GM04504 (cell line): ENCODE measurements at places on chromosomes 5 and 9.

DNA sequence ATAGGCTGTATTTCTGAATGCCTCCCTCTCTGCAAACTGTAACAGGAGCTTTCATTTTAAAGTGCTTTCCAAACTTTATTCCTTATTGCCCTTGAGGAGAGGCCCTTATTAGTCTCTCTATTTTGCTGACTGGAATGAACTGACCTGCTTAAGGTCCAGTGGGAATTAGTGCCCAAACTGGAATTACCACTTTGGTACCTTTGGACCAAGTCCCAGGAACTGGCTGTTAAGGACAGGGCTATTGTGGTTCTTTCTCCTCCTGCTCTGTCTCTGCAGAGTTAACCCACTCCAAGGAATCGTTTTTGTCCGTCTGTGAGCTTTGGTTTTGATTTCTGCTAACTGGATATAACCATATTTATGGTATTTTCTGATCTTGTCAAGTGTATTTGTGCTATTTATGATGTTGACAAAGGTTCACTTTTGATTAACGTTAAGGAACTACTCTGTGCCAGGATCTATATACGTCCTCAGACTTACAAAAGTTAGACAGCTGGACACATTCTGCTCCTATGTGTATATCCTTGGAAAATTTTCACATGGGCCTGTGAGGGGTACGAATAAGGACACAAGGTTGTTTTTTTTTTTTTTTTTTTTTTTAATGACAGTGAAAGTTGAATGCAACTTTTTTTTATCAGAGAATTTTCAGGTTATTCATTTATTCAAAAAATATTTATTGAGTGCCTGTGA is 189.1 kb upstream of the ANKRD55 start:
- no peak for DNase-seq

- DNase-seq = no peak
Measured at GRCh38 chr5:87421307-87421706, 8.6 kb upstream of the CCNH start.

DNA sequence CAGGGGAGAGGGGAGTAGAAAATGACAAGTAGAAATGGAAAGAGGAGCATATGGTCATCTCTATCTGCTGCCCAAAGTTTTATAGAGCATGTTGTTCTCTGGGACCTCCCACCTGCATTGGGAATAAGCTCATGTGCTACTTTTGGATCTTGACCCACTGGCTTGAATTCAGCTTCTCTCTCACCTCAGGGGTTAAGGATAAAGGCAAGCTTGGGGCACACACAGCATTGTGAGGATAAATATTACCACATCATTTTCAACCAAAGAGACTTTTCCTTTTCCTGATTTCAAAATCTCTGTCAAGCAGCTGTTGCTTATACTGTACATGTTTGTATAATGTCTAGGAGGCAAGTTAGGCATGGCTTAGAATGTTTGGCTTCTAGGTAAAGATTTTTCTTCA is 16.6 kb downstream of the ATP10B start:
- no peak for DNase-seq

DNA sequence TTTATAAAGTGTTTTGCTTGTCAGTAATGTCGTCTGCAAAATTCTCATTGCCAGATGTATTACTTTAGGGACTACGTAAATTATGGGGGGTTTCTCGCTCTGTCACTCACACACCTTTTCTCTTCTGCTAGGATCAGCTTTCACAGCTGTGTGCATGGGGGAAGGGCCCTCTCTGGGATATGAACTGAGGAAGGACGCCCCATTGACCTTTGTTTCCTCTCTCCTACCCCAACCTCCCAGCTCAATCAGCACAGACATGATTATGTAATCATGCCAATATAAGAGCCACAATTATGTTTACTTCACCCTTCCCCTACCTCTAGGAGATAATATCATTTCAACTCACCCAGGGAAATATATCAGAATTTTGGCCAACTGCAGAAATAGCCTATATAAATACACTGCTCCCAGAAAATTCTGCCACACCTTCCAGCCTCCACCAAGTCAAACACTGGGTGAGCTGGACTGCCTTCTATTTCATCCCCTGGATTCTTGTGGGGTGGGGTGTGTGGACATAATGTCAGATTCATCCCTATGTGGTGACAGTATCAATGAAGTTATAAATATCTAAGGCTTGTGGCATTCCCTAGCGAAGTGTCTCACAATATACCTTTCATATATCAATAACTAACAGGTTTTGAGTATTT is 12.6 kb upstream of the SEMA5A start:
- DNase-seq = no peak

GRCh38 chr9:115640887-115641286 is 512.7 kb upstream of the PAPPA start:
- no peak for DNase-seq

GRCh38 chr5:122749886-122750285 is 25.0 kb upstream of the SNX2 start:
- DNase-seq = no peak

GRCh38 chr5:31944684-31945445 is 229.3 kb downstream of the GOLPH3 start:
- no peak for DNase-seq

GRCh38 chr5:159273923-159274322 is 10.8 kb downstream of the UBLCP1 start:
- DNase-seq = no peak

- no peak for DNase-seq
Measured at GRCh38 chr9:134985451-134985850, 67.7 kb upstream of the FCN1 start.

DNA sequence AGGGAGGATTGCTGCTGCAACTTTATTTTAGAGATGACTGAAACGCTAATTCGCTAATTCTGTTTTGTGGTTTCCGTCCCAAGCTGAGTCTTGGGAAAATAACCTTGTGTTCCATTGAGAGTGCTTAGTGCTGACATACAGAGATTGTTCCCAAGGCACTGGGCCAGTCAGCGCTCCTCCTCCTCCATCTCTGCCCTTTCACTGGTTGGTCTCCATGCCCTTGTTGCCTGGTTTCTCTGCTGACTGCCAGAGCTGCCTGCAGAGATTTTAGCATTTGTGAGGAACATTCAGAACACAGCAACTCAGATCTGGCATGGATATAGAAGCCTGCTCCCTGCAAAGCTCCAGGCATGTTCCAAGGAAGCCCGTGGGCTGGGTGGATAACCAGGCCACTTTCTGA is 126.0 kb upstream of the IRX2 start:
- no peak for DNase-seq

GRCh38 chr9:127886401-127886972 is 9.0 kb upstream of the AK1 start:
- no peak for DNase-seq

GRCh38 chr5:127885176-127885575 is 182.0 kb downstream of the CCDC192 start:
- DNase-seq = no peak

DNA sequence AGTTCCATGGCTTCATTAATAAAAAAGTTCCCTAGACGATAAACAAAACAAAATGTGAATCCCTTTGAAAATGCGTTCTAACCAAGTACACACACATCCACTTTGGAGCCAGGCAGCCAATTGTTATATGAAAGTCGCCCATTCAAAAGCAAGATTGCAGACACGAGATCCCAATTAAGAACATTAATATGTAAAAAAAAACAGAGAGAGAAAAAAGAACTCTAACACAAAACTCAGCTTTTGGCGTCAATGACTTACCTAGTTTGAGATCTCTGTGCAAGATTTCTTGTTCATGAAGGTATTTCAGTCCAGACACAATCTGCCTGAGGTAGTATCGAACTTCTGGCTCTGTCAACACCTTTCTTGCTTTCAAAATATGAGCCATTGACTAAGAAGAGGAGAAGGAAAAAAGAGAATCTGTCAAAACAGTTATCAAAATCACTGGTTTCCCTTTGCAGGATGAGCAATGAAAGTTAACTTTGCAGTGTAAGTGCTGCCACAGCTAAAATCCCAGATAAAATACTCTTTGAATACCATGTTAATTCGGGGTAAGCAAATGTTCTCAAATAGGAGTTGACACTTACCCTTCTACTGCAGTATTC is 1.6 kb downstream of the PLK2 start:
- no peak for DNase-seq

- DNase-seq = no peak
Measured at GRCh38 chr9:89978185-89978584, 373.4 kb downstream of the GADD45G start.

GRCh38 chr5:140073296-140073695 is 30.2 kb upstream of the NRG2 start:
- no peak for DNase-seq

DNA sequence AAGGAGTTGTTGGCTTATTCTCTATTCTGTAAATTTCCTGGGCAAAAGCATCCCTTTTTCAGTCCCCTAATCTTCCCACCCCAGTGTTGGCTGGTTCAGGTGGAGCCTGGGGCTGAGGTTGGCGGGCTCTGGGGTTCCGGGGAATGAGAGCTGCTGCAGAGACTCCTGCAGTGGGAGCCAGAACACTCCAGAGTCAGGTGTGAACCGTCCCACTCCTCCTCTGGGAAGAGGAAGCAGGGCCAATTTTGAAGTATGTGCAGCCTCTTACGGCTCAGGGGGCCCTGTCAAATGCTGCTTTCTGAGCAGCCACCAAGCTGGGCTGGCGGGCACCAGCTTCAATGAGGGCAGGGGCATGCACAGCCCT is 42.8 kb downstream of the JADE2 start:
- DNase-seq = no peak

DNA sequence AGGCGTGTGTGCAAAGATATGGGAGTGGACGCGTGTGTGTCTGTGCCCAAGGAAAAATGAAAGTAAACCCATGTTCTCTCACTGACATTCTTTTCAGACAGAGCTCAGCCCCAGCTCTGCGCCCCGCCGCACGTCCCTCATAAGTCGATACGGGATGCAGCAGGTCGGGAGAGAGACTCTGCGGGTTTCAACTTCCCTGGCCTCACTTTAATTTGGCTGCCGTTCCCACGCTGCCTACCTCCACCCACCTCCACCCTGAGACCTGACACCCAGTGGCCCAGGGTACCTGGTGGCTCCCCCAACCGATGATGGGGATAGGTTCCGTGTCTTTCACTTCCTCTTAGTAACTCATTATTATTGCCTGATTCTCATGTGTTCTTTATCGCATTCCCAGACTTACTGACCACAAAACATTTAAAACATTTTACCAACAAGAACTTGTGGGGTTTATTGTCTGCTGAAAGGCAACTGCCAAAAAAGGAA is 19.4 kb downstream of the LHX2 start:
- no peak for DNase-seq

DNA sequence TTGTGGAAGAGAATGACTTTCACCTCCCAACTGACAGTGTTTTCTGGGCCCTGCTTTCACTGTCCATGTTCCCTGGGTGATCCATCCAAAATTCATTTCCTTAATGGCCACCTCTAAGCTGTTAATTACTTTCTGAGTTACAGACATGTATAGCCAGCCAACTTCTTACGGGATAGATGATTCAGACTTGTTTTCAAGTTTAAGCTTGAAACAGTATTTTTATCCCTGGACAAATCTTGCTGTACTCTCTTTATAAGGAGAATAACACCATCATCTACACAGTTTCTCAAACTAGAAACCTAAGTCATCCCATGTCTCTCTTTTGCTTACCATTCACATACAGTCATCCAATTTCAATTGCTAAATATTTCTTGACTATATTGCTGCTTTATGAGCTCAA is 6.9 kb downstream of the FAM174A start:
- DNase-seq = no peak

DNA sequence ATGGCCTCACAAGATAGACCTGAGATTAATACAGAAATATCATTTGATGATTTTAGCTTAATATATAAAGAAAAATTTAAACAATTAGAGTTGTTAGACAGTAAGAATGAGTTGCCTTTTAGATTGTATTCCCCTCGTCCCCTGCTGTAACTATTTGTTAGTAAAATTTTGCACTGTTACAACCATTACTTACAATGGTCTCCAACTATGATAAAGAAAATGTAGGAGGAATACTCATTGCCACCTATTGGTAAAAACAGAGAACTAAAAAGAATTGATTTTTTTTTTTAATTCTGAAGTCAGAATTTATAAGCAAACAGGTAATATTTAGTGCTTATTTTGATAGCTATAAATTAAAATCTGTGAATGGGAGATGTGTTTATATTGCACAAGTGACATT is 937.6 kb downstream of the TLE4 start:
- DNase-seq = no peak

- DNase-seq = no peak
Measured at GRCh38 chr9:108973895-108974294, 39.4 kb downstream of the CTNNAL1 start.

DNA sequence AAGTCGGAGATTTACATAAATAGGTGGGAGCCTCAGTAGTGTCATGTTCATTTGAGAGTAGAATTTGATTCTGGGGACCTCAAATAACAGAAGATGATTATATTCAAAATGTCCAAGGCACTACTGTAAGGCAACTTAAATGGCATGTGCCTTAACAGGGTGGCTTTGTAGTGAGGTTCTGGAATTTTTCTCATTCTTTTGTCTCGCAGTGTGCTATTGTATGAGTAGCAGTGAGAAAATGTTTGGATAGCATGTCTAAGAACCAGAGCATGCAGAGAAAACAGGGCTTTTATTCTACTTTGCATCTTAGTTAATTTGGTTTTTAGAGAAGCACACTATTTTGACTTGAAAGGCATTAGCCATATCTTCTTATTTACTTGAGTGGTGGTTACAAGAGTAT is 25.0 kb downstream of the MAST4 start:
- DNase-seq = no peak

DNA sequence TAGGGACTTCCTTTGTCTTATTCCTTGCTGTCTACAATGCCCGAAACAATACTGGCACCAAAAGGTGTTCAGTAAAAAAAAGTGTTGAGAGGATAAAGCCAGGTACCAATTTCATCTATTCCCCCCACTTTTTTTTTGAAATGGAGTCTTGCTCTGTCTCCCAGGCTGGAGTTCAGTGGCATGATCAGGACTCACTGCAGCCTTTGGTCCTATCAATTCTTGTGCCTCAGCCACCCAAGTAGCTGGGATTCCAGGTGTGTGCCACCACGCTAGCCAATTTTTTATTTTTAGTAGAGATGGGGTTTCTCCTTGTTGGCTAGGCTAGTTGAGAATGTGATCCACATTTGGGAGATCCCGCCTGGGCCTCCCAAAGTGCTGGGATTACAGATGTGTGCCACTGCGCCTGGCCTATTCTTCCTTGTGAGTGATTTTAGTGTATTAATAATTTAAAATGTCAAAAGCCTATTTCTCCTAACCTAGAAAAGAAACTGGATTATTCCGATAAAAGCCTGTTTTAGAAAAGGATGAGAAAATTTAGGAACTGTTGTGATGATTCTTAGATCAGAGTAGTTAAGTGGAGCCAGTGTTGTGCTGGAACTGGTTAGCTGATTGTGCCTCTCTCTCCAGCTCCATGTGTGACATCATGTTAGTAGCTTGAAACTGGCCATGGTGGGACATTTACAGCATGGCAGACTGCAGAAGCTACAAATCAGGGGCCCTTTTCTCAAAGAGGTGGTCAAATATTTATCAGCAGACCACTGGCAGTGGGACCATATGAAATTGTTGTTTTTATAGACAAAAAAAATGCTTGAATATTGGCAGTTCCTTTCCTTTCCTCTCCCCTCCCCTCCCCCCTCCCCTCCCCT is 14.3 kb downstream of the CDC42SE2 start:
- DNase-seq = no peak

- no peak for DNase-seq
Measured at GRCh38 chr9:122228568-122229484, at the start of gene LHX6. LHX6 (minus strand) TSS chr9:122228957; CDS start chr9:122228740, 217 bp downstream.
